ENCODE measurements at places on chromosomes 3 and 15.

GRCh38 chr3:44647771-44648170 lies 761 bp upstream of the ZNF35 start:
- no peak for DNase-seq

DNA sequence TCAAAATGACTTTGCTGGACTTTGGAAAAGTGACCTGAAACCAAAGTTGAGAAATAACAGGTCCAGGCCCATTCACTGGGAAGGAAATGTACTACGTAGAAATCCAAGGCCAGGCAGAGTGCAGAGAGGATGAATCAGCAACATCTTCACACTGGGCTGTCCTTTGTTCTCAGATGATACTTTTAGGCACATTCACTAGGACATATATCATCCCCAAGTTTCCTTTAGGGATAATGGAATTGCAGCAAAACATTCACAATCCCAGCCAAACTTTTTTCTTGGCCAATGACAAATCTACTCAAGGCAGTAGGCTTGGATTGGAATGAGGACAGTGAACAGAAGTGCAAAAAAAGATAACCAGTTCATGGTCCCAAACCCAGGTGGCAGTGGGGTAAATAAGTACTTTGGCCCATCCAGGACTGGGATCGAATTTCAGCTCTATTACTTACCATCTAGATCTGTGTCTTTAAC lies 75.1 kb downstream of the CLDN11 start:
- DNase-seq, result no peak

- DNase-seq, result no peak
Observed at GRCh38 chr3:133890972-133891644, 4.6 kb downstream of the RAB6B start.

DNA sequence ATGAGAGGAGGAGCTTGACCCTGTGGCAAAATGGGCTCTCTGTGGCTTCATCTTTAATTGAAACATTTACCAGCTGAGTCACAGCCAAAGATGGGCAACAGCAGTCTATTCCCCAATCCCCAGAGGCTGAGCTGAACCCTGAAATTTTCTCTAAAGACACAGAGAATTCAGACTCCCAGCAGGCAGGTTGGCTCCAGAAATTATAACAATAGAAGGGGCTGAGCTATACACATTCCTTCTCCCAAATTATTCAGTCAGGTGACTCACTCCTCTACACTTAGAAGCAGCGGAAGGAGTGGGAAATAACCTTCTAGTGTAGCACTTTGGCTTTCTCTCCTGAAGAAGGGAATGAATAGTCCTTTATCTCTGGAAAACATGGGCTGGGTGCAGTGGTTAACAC lies 264.3 kb upstream of the ARHGEF26 start:
- no peak for DNase-seq

GRCh38 chr15:32718821-32719716 lies 1.3 kb downstream of the GREM1 start:
- no peak for DNase-seq

- DNase-seq, result no peak
Observed at GRCh38 chr15:69762373-69763148, 309.9 kb downstream of the RPLP1 start.

DNA sequence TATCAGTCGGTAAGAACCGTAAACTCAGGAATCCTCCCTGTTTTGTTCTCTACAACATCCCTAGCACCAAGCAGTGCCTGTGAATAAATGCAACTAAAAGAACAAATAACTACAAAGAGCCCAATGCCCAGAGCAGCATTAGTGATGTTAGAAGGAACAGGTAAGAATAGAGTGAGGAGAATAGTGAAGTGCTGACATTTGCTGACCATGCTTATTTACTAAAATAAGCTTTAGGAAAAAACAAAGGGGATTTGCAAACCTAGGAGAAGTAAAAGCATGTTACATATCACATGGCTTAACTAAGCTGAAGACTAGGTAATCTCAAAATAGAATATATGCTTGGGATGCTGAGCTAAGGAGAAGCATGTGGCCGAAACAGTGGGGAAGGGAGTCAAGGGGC lies 186.1 kb upstream of the SLC2A2 start:
- no peak for DNase-seq

- DNase-seq, result no peak
Observed at GRCh38 chr3:193942516-193943055, 193.4 kb upstream of the HES1 start.

- DNase-seq, result no peak
Observed at GRCh38 chr3:164514576-164514975, 563.7 kb downstream of the SI start.

DNA sequence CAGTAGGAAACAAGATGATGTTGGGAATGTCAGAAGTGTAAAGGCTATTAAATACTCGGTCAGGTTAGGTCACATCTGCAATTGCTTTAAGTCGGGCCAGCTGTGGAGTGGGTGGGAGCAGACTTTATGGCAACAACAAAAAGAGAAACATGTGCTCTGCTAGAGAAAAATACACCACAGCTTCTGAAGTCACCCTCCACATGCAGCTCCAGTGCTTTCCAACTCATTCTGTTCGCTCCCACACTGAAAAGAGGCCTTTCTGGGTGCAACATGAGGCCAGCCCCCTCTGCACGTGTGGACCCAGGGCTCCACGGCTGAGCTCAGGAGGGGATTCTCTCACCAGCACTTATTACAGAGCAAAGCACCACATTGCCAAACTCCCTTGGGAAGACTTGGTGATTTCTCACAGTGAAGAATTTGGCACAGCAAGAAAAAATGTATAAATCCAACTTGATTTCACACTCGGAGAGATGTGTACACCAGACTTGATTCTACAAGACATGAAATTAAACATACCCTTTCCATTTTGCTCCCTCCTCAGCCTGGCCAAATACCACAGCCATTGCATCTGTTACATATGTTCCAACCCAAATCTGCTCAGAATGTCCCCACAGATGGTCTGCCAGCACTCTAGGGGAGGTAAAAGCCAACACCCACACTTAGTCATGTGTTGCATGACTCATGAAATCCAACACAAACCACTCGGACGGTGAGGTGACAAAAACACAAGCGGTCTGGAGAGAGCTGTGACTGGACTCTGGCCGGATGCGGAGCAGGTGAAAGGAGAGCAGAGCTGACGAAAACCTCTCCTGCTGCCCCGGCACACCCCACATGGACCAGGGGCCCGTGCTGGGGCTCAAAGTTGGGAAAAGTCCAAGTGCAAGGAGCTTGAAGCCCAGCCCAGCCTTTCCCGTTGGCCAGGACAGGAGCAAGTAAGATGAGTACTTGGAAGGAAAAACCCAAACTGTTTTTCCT lies 74.6 kb downstream of the ITGB5 start:
- DNase-seq, result no peak

GRCh38 chr3:34727700-34728099 lies 911.6 kb upstream of the ARPP21 start:
- DNase-seq, result no peak

DNA sequence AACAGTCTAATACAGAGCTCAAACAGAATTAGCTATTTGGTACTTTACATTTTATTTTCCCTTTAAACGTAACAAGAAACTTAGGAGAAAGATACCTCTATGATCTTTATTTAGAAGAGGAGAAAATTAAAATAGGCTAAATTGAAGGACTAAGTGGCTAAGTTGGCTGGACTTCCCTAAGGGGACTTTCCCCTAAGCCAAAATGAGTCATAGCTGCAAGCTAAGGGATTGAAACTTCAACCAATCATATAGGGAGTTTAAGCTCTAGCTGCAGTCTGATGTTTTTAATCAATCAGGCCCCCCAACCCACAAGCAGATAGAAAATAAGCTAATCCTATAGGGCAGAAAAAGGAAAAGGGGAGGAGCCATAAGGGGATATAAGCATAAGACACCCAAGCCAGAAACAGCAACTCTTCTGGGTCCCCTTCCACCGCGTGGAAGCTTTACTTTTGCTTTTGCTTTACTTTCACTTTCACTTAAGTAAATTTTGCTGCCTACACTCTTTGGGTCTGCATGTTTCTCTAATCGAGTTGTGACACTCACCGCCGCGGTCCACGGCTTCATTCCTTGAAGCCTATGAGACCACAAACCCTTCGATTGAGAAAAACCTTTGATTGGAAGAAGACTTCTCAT lies 1108.5 kb upstream of the EPHA6 start:
- no peak for DNase-seq

GRCh38 chr3:119642746-119643473 lies 17.5 kb downstream of the POPDC2 start:
- no peak for DNase-seq

- DNase-seq, result no peak
Observed at GRCh38 chr3:190970560-190970959, 108.1 kb upstream of the GMNC start.

DNA sequence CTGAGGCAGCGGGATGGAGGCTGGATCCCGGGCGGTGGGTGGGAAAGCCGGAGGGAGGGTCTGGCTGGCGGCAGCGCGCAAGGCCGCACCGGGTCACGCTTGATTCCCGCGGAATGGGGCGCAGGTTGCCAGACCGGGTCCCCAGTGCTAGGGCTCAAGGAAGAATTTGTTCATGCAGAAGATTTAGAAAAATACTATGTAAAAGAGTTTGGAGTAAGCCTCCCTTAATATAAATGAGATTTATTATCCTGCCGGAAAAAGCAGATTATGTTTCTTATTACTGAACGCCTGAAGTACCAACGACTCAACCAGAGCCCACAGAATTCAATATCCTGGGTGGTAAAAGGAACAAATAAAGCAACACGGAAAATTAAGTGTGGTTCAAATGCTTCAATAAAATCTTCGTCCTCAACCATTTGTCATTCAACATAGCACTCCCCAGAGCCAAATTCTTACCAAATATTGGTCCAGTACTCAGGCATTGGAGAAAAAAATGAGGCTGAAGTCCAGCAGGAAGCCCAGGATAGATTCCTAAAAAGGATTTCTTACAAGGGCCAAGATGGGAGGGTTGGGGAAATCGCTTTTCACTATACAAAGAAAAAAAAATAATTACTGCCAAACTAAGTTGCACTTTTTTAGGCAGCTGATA lies 1.2 kb upstream of the ZBTB20 start:
- DNase-seq, result no peak

- DNase-seq, result no peak
Observed at GRCh38 chr3:141401573-141402475, 33.5 kb downstream of the ZBTB38 start.

GRCh38 chr15:87614704-87615103 lies 641.8 kb downstream of the NTRK3 start:
- no peak for DNase-seq

GRCh38 chr15:95266451-95267061 lies 1035.2 kb downstream of the MCTP2 start:
- DNase-seq, result no peak

GRCh38 chr3:148343416-148343815 lies 354.3 kb upstream of the AGTR1 start:
- no peak for DNase-seq

GRCh38 chr3:66068255-66068654 lies 29.5 kb upstream of the MAGI1 start:
- no peak for DNase-seq

DNA sequence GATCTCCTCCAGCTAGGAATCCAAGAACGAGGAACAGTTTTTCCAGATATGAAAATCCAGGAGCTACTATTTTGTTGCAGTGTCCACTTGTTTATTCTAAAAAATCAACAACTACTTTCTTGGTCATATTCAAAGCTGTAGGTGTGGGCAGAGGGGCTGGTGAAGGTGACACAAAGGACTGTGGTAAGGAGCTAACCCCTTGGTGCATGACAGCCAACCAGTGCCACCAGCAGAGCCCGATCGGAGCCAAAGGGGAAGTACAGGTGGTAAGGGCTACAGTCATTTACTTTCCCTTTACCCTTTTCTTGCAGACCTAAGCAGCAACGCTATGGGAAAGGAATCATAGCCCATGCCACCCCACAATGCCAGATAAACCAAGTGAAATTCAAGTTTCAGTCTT lies 30.7 kb downstream of the PLA1A start:
- no peak for DNase-seq

DNA sequence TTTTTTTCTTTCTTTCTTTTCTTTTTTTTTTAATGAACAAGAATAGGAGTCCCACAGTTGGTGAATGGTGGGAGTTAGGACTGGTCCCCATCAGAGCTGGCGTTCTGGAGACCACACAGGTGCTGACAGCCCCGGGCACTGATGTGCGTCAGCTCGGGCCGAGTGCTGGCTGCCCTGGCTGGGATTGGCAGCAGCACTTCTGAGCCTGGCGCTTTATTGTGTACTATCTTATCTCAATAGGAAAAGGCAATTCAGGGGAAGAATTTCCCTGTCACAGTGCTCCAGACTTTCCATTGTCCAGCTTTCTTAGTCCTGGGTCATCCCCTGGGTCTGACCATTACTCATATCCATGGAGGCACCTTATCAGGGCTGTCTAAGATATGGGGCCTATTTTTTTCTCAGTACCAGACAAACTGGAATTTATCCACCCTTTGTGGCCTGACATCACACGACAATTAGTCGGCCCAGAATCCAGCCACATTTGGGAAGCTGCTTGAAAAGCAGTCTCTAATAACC lies 54.1 kb downstream of the TMEM44 start:
- no peak for DNase-seq

DNA sequence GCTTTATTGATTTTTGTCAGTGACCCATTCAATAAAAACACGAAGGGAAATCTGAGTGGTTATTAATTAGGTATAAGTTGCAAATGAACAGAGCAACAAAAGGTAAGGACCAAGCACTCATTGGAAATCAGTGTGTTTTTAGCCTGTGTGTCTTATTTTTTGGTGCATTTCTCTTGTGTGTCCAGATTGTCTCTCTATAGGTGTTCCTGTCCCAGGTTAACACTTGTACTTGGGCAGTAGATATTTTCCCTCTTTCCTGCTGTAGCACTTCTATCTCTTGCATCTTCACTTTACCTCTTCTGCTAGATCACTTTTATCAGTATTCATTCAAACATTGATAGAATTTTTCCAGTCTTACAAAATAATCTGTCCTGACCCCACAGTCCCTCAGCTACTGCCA lies 37.0 kb downstream of the MAPK6 start:
- DNase-seq, result no peak

GRCh38 chr3:123859177-123859576 lies 25.0 kb downstream of the MYLK start:
- DNase-seq, result no peak

DNA sequence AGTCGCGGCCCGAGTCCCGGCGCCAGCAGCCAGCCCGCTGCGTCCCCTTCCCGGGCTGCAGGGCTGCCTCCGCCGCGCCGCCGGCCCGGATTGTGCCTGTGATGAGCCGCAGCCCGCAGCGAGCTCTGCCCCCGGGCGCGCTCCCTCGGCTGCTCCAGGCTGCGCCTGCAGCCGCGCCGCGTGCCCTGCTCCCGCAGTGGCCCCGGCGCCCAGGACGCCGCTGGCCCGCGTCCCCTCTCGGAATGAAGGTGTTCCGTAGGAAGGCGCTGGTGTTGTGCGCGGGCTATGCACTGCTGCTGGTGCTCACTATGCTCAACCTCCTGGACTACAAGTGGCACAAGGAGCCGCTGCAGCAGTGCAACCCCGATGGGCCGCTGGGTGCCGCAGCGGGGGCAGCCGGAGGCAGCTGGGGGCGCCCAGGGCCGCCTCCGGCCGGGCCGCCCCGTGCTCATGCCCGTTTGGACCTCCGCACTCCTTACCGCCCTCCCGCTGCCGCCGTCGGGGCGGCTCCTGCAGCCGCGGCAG lies 1.2 kb downstream of the CHST2 start:
- DNase-seq, result no peak

Data from breast epithelium (tissue), 4 donors.